Activated CD4-positive, alpha-beta T cell treated with anti-CD3 and anti-CD28 coated beads, Interleukin-2, amount 50 U/mL, for 16 hours (primary cell): ENCODE measurements at places on chromosomes 3 and 15.

DNA sequence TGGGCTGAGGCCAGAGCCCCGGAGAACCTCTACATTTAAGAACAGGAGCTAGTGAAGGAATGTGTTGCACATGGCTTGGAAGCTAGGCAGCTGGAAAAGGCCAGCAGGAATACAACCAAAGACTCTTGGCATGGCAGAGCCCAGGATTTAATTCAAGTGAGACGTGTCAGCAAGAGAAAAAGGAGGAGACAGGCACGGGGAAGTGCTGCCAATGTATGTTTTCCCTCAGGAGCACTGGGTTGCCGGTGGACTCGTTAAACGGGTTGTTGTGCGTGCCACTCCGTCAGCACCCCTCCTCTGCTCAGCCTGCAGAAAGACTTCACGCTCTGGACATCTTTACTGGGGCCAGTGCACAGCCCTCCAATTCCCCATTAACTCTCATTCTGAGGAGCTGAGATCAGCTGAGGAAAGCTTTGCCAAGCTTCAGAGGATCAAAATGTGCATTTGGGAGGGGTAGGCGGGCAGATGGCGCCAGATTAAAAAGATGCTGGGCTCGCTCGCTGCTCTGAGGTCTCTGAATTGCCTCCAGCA is 103.7 kb downstream of the PDZRN3 start:
- DNase-seq, result no peak

DNA sequence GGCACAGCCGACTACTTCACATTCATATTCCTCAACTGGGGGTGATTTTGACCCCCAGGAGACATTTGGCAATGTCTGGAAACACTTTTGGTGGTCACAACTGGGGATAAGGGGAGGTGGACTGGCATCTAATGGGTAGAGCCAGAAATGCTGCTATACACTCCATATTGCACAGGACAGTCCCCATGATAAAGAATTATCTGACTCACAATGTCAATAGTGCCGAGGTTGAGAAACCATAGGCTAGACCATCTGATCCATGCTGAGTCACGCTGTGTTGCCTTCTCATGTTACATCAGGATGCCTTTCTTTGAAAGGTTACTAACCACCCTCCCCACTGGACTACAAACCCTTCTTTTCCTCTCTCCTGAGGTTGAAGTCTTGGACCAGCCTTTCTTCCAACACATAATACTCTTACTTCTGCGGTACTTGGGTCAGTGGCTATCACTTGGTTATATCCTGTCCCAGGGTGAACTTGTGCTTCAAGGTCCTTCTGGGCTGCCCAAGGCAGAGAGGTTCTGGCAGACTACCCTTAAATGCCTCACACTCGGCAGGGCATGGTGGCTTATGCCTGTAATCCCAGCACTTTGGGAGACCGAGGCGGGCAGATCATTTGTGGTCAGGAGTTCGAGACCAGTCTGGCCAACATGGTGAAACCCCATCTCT is 68.8 kb downstream of the CTNNB1 start:
- no peak for DNase-seq

DNA sequence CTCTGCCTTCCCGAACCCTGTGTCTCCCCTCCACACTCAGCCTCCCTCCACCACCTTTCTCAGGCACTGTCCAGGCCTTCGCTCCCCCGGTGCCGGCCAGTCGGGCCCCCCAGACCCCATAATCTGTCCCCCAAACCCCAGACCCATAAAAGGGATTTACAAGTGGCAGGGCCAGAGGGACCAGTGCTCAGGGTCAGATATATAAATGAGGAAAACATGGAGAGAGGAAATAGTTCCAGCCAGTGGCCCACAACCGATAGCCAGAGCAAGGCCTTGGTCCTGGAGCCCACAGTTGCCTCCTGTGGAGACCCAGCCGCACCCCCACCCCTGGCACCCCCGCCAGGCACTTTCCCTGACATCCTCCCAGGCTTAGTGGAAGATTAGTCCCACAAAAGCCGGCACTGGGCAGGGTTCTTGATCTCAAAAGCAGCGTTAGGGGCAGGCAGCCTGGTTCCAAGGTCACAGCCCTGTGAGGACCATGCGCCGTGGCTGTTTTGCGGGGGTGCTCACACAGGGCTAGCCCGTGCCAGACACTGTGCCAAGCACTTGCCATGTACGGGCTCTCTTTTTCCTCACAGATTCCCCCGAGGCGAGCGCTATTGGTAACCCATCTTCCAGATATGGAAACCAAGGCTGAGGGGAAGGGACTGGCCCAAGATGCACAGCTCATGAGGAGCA is 1.1 kb upstream of the PLXND1 start:
- no peak for DNase-seq

GRCh38 chr15:84740691-84741090 is 7.7 kb upstream of the ZNF592 start:
- no peak for DNase-seq

DNA sequence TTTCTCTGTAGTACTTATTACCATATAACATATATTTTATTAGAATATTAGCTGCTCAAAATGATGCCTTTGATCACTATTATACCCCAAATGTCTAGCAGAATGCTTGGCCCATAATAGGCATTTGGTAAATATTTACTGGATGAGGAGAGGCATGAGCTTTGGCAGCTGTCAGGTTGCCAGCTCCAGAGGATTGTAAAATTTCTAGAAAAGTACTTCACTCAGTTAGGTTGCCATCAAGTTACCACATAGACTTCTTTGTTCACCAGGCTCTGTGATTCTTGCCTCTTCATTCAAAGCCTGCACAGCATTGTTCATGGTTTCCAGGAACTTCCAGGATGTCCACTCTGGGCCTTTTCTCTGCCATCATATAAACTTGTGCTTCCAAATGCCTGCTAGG is 582.8 kb downstream of the PDCD6IP start:
- no peak for DNase-seq

- no peak for DNase-seq
Measured at GRCh38 chr3:147367676-147368075, 38.7 kb downstream of the ZIC4 start.

DNA sequence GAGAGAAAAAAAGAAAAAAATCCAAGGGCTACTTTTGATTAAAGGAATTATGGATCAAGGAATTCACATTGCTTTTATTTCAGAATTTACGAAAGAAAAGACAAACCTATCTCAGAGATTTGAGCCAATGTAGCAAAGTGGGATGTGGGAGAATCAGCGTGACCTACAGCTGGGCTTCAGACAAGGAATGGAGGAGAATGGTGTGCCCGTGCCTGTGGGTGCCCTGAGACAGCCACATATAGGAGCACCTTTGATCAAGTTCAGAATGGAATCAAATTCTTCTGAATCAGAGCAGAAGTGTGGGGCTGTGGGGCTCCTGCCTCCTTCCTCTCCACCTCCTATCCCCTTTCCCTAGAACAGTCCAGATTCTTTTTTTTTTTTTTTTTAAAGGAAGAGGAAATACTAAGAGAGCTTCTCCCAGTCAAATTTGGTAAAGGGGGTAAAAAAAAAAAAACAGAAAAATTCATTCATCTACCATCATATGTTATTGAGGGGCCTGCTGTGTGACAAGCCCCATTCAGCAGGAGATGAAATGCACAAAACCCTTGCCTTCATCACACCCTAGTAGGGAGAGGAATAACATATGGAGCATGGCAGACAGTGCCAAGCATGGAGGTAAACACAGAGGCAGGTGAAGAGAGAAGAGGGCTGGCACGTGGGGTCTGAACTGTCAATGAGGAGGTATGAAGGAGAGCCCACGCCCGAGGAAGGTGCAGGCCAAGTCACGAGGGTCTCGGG is 25.0 kb upstream of the MUSTN1 start:
- DNase-seq, result no peak

DNA sequence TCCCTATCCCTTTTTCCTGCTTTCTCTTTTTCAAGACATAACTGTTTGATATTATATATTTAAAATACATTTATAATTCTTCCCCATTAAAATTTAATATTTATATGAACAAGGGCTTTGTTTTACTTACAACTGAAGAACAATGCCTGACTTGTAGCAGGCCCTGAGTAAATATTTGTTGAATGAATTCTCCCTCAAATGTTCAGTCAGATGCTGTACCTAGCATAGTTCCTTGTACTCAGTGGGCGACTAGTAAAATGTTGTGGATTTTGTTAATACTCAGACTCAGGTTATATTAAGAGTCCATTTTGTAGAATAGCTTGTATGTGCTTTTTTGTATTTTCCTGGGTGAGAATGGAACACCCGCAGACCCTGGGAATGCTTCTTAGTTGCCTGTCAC is 69.1 kb downstream of the SEC22A start:
- DNase-seq, result no peak

DNA sequence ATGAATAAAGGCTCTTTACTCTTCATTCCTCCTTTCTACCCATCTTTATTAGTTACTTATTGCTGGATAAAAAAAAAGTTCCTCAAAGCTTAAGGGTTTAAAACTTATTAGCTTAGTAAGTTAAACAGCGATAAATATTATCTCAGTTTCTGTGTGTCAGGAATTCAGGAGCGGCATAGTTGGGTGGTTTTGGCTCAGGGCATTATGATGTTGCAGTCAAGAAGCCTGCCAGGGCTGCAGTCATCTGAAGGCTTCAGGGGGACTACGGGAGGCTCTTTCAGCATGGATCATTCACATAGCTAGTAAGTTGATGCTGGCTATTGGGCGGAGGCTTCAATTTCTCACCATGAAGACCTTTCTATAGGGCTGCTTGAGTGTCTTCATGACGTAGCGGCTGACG is 1.9 kb upstream of the DLG1 start:
- DNase-seq, result no peak

DNA sequence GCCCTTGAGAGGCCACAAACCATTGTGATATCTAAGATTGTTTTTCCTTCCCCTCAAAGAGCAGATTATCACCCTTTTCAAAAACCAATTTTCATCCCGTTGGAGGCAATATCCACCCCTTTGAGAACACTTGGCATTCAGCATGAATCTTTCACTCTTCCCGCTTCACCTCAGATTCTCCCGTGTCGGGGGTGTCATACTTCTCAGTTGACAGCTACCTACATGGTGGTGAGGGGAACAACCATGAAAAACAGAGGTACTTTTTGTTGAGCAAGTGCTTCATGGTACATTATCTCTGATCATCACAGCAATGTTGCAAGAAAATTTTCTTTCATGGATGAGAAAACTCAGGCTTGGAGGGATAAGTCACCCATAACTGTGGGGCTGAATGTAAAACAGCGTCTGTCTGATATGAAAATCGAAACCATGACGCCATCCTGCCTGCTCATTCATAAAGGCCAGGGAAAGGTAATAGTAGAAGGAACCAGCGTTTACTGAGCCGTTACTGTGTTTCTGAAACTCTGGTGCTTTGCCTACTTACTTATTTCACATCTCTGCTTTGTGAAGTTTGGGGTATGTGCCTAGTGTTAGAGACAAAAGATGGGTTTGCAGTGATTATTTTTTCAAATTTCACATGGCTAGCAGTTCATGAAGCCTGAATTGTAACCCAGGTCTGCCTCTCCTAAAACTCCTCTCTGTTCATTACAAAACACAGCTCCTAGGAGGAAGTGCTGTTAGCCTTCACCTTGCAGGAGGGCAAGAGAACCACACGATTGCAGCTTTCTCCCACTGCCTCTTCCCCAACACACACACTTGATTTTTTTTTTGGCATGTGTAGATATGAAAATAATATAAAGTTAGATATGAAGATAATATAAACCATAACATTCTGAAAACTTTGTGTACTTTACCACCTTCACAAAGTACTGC is 35.4 kb downstream of the SV2B start:
- DNase-seq, result no peak

DNA sequence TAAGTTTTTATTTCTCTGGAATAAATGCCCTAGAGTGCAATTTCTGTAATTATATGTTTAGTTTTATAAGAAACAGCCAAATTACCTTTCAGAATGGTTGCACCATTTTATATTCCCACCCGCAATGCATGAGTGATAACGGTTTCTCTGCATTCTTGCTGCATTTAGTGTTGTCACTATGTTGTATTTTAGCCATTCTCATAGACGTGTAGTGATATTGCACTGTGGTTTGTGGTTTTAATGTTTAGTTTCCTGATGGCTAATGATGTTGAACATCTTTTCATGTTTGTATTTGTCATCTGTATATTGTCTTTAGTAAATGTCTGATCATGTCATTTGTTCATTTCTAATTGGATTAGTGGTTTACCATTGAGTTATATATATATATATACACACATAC is 73.0 kb upstream of the GOLIM4 start:
- DNase-seq, result no peak

DNA sequence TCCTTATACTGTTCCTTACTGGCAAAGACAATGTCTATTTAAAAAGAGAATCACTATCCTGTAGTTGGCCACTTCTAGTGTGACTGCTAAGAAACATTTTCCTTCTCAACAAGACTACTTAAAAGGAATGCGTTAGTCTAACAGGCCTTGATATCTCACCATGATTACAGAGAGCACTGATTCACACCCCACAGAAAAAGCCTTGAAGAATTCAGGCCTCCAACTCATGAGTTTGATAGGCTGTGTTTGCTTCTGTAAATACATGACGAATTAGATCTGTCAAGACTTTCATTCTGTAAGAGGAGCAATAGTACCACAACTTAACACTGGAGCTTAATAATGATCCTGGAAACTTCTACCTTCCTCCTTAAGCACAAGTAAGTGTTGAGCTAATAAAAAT is 432.8 kb upstream of the NR2F2 start:
- no peak for DNase-seq

DNA sequence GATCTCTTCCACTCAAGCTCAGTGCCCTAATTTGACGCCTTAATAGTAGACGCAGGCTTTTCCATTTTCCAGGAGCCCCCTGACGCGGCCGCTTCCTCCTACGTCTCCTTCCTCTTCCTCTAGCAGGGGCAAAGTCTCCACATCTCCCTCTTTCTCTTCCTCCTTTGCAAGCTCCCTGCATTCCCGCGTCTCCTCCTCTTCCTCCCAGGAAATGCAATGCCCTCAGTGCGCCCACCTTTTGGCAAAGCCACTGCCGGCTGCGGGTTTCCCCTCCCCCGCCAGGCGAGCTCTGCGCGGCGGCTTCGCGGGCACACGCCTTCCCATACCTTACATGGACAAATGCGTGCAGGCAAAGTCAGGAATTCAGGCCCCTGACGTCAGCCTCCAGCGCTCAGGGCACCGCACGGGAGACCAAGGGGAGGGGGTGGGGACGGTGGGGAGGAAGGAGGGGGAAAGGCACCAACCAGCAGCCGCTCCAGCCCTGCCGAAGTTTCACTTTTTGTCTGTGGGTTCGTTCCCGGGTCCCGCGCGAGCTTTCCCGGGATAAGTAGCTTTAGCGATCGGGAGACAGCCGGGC is 432 bp upstream of the LPP start:
- DNase-seq, result peak; percentile 47

GRCh38 chr3:176941689-176942088 is 255.6 kb downstream of the TBL1XR1 start:
- DNase-seq, result peak; percentile 28

- DNase-seq, result peak; percentile 75
Measured at GRCh38 chr3:130341388-130341787, 4.1 kb upstream of the COL6A5 start.

GRCh38 chr15:39171944-39172368 is 408.9 kb upstream of the THBS1 start:
- DNase-seq, result peak; percentile 44
